ENCODE measurements at places on chromosomes 5 and 9.

GRCh38 chr5:30390095-30390494 is 803.4 kb upstream of the CDH6 start:
- no peak for DNase-seq

- DNase-seq: no peak
Observed at GRCh38 chr5:22070186-22070728, 782.9 kb downstream of the CDH12 start.

DNA sequence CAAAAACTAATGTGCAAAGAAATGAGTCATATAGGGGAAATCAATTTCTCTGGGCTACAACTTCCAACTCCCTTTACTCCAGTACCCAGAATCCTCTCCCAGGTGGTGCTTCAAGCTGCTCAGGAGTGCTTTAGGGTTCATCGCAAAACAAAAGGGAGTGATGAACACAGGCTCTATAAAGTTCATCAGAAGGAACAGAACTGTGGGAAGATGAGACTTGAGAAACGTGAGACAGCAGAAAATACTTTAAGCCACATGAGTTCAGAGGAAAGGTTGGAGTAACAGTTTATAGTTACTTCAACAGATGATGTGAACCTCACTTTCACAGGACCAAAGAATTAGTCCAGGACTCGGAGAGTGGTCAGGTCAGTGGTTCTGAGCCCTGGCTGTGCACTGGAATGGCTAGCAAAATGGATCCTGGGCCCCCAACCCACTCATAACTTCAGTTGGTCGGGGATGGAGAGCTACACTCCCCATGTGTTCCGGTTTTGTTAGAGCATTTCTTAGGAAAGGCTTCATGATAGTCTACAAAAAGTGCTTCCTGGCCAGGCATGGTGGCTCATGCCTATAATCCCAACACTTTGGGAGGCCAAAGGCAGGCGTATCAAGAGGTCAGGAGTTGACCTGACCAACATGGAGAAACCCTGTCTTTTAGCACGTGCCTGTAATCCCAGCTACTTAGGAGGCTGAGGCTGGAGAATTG is 4.3 kb downstream of the RPL12 start:
- DNase-seq: no peak

- no peak for DNase-seq
Observed at GRCh38 chr9:116741086-116741740, 54.1 kb downstream of the TRIM32 start.

DNA sequence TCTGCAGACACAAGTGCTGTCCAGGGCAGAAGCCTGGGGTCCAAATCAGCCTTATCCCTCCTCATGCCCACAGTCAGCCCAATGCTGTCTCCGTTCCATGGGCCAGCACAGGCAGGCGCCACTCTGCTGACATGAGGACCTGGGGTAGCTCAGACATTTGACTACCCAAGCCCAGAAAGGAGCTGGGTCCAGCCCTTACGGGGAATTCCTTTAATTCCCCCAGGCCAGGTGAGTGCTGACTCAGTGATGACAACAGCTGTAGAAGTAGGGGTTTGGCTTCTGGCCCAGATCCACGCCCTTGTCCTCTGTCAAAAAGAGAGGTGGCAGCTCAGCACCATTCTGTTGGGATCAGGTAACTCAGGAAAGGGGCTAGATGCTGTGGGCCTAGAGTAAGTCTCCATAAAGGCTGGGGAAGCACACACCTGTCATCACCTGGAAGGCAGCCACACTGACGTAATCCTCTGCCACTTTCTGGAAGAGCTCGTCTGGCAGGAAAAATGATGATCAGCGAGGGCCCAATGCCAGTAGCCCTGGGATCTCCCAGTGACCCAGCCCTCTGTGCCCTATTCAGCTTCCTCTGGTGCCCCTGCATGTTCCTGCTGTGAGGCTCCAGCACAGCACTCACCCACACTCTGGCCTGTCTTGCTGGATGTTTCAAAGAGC is 1.9 kb downstream of the RAB24 start:
- no peak for DNase-seq

DNA sequence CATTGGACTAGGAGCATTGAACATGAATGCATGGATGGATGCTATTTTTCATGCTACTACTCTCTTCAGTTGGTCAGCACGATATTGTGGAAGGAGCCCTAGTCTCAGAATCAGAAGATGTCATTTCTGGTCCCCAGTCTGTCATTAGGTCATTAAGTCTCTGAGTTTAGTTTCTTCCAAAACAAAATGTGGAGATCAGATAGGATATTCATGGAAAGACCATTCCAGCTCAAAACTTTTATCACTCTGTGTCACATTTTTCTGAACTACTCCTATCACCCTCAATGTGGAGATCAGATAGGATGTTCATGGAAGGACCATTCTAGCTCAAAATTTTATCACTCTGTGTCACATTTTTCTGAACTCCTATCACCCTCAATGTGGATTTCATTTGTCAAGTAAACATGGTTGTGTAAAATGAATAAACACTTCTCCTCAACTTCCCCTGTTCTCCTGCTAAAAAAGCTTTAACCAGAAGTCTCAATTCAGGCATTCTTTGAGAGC is 296.8 kb downstream of the MRPS30 start:
- no peak for DNase-seq

- no peak for DNase-seq
Observed at GRCh38 chr5:167888393-167888792, 403.1 kb upstream of the WWC1 start.

GRCh38 chr9:117000196-117000723 is 313.2 kb downstream of the TRIM32 start:
- DNase-seq: no peak

DNA sequence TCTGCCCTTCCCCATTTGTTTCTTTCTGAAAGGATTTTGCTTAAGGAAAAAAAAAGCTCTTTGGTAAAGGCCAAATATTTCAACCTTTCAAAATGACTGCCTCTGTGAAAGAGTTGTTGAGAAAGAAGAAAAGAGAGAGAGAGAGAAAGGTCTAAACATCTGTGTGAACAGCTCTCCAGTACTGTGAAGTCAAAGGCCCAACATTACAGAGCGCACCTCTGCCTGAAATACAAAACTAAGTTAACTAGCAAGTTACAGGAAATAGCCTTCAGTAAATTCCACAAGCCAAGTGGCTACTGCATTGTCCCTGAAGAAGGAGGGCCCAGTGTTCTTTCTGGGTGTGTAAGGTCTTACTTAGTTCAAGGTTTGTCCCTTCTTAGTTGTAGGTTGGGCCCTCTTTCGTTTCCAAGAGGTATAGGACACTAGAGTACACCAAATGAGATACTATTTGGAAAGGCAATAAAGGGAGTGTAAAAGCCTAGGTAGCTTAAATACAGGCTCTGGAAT is 104.4 kb downstream of the THBS4 start:
- DNase-seq: no peak

GRCh38 chr9:35510754-35511428 is 21.0 kb downstream of the RUSC2 start:
- DNase-seq: no peak

- DNase-seq: no peak
Observed at GRCh38 chr9:89841456-89841855, 236.6 kb downstream of the GADD45G start.

- DNase-seq: peak; percentile 7
Observed at GRCh38 chr5:94618029-94618492, 343 bp downstream of the KIAA0825 start.

GRCh38 chr5:133526368-133526767 is 86.0 kb downstream of the FSTL4 start:
- no peak for DNase-seq

- DNase-seq: no peak
Observed at GRCh38 chr9:13810510-13810909, 503.4 kb downstream of the NFIB start.

DNA sequence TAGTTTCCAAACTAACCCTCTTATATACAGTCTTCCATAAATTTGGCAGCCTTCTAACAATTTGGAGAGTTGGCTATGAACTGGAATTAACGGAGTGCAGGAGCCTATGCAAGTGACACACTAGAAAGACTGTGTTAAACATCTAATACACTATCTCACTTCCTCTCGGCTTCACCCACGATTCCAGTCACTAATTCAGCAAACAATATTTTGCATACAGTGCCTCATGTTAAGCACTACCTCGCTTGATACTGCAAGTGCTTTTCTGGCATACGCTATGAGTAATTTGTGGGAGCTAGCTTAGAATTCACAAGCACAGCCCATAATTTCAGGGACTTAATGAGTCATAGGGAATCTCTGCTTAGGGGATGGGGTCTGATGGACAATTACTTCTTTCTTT is 102.5 kb downstream of the ST8SIA4 start:
- DNase-seq: no peak

GRCh38 chr5:178387856-178388190 is 155.2 kb upstream of the PHYKPL start:
- no peak for DNase-seq

- DNase-seq: no peak
Observed at GRCh38 chr5:172511952-172512351, 57.6 kb upstream of the SH3PXD2B start.

- DNase-seq: no peak
Observed at GRCh38 chr5:61697809-61698558, 365.9 kb downstream of the ZSWIM6 start.

GRCh38 chr9:129420721-129421120 is 200.2 kb downstream of the C9orf50 start:
- no peak for DNase-seq

DNA sequence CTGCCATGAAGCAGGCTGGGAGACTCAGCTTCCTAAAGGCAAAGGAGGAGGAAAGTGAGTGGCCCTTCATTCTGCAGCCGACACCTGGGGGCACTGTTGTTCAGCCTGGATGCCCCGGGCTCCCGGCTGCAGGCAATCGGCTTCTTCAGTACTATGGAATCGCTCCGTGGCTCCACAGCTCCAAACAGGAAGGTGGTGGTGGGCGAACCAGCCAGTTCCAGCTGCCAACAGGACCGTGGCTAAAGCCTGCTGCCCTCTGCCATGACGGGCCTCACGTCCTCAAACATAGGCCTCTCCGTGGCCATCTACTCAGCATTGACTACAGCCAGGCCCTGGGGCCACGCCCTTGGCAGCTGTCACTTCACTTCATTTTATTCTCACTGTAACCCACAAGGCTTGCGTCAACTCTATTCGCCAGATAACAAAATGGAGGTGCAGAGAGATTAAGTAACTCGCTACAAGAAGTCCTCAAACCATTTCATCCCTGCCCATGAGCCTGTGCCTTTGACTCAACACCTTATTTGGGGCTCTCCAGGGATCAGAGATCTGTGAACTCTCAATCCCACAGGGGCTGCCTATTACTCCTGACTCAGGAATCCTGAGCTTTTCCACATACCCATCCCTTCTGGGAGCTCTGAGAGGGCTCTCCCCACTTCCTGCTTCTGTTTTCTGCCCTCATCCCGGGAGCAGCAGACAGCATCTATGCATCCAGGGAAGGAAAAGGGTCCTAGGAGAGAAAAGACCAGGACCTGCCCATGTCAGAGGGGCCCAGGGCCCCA is 38.0 kb downstream of the PAX5 start:
- peak; percentile 17 for DNase-seq

- DNase-seq: no peak
Observed at GRCh38 chr9:35981699-35982098, 23.7 kb upstream of the OR2S2 start.

DNA sequence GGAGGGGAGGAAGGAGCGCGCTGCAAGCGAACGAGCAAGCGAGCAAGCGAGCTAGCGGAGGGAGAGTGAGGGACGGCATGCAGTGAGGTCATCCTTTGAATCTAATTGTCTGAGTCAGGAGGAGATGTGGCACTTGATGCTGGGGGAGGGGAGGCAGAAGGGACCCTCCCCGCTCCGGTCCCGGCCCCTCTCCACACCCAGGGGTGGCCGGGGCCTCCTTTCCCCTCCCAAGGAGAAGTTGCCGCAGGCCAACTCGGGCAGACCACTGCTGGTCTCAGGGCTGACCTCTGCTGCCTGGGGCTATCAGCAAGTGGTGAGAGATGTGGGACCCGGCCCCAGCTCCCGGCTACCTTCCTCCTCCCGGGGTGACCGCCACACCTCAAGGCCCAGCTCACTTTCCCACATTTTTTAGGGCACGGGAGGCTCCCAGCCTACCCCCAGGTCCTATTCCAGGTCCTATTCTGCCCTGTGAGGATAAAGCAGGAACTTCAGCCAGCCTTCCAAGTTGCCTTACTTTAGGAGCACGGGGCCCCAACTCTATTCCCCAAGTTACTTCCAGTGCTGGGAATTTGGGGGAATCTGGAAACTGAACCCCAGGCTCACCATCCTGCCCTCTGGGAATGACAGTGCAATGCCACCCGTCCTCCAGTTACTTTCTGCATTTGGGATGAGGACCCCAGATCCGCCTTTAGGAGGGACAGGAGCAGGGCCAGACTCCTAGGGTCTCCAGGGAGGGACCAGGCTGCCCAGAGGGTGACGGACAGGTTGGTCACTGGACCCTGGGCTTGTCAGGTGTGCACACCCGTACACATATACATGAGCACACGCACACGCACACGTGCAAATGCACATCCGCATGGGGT is 11.1 kb downstream of the CNTFR start:
- no peak for DNase-seq

DNA sequence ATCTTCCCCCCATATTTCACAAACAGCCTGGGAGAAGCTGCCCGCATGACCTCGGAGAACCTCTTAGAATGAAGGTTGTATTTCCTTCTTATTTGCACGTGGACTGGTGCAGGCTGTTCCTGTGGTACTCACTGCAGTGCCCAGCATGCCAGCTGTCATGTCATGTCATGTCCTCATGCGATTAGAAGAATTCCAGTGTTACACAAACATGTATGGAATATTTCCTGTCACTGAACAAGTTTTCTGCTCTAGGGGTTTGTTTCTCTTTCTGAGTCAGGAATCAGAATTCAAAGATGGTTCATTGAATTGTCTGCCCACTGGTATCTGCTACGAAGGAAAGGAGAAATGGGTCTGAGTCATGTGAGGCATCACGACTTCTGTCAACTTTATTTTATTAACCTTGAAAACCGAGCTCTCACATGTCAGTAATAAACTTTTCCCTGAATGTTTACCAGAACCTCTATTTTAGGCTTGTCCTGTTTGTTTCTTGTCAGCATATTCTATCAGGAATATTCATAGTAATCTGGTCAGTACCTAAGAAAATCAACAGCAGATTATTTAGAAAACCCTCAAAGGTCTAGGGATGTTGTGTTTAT is 415.6 kb downstream of the GADD45G start:
- DNase-seq: no peak

DNA sequence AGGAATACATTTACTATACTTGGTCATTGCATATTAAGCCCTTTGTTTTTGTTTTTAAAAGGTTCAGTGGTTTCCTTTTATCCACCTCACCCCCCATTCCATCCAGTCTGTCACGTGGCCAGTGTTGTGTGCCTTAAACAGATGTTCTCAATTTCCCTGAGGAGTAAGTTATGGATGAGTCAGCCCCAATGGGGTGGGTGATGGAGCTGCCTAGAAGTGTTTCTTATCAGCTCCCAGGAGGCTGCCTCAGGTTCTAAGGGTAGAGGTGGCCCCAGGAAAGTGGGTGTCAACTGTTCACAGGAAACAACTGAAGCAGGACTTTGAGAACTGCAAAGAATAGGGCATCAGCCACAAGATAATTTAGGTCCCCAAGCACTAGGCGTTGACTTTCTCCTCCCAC is 41.1 kb downstream of the ACTBL2 start:
- no peak for DNase-seq

Data from activated T-helper 1 cell treated with anti-CD3 and anti-CD28 coated beads, Interleukin-2, amount 50 U/mL, for 16 hours (primary cell).